Kidney glomerular epithelial cell (primary cell): ENCODE measurements at places on chromosomes 5 and 9.

GRCh38 chr9:86655147-86655546 lies 292.2 kb downstream of the GAS1 start:
- no peak for DNase-seq

GRCh38 chr9:12351293-12352044 lies 341.7 kb upstream of the TYRP1 start:
- DNase-seq: no peak

GRCh38 chr5:861442-862366 lies 10.9 kb upstream of the ZDHHC11 start:
- no peak for DNase-seq

- no peak for DNase-seq
Observed at GRCh38 chr9:70492319-70492777, 77.9 kb upstream of the KLF9 start.

DNA sequence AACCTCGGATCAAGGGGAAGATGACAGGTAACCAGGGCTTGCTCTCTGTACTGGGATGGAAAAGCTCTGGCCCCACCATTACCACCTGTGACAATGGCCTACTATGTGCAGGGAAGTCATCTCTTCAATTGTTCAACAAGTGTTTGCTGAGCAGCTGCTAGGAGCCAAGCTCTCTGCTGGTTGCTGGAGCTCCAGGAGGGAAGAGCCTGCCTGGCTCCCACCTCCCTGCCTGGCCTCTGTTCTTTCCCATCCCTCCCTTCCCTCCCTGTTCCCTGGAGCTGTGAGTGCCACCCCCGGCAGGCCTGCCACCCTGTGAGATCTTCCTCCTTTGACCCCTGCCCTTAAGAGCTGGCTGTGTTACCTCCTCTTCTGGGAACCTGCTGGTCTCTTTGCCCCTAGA lies 59.7 kb upstream of the IER5L start:
- DNase-seq: no peak

GRCh38 chr5:179413086-179413690 lies 67.9 kb upstream of the ADAMTS2 start:
- DNase-seq: no peak
